Kidney tubule cell (primary cell): ENCODE measurements at places on chromosomes 2 and 18.
A peak's percentile ranks its signal among the peaks of the same experiment; 100 is the strongest.

- no peak for DNase-seq
These were observed 119.1 kb upstream of the RND3 start for GRCh38 chr2:150606380-150607060.

DNA sequence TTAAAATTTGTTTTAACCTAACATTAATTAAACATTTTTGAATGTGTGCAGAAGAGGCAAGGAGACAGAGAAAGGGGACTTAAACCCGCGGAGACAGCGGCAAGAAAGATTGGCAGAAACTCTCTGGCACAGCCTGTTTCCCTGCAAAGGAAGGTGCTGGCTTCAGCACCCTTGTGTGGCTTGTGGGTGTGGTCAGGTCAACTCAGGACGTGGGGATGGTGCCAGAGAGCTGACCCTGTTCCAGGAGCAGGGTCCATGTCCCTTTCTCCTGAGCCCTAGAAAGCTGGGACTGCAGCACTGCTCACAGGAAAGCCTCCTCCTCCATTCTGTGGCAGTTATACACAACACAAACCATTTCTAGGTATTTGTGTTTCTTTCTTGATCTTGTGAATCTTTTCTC lies 176.2 kb upstream of the ST6GAL2 start:
- DNase-seq: no peak

- DNase-seq: no peak
These were observed 6.0 kb downstream of the OSBPL6 start for GRCh38 chr2:178200331-178200730.

DNA sequence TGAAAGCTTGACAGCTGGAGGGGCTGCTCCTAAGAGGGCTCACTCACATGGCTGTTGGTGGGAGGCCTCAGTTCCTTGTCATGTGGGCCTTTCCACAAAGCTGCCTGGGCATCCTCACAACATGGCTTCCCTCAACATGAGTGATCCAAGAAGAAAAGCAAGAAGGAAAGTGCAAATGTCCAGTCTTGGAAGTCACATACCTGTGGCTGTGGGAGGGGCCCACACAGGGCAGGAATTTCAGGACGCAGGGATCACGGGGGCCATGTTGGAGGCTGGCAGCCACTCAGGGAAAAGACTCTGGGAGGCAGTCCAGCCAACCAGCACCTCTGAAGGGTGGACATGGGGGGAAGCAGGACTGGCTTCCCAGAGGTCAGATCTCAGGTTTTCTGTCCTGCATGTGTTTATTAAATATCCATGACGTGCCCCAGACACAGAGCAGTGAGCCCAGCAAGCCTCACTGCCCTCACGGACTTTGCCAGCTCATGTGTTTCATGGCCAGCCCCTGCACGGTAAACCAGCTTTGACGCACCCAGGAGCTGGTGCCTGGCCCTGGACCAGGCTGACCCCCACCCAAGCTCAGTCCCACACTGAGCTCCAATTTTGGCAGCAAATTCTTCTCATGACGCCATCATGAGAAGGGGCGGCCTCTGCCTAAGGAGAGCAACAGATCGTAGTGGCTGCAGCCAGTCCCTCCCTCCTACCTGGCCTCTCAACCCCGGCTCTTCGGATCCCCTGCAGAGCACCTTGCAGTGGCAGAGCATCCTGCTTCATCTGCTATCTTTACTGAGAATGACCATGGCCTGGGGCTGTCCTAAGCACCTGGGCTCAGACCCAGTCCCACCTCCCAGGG lies 34.7 kb upstream of the GPR17 start:
- no peak for DNase-seq

DNA sequence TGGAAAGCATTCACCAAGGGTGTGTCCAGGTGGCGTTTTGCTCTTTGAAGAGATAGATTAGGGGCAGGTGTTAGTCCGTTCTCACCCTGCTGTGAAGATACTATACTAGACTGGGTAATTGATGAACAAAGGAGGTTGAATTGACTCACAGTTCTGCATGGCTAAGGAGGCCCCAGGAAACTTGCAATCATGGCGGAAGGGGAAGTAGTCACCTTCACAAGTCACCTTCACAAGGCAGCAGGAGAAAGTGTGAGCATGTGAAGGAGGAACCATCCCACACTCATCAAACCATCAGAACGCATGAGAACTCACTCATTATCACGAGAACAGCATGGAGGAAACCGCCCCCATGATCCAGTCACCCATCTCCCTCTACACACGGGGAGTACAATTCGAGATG lies 135.7 kb upstream of the NFATC1 start:
- no peak for DNase-seq

- peak; percentile 40 for DNase-seq
These were observed 214.4 kb downstream of the GLI2 start for GRCh38 chr2:120949957-120950590.

- peak; percentile 28 for DNase-seq
These were observed 83.4 kb downstream of the ZFP36L2 start for GRCh38 chr2:43142921-43143438.

DNA sequence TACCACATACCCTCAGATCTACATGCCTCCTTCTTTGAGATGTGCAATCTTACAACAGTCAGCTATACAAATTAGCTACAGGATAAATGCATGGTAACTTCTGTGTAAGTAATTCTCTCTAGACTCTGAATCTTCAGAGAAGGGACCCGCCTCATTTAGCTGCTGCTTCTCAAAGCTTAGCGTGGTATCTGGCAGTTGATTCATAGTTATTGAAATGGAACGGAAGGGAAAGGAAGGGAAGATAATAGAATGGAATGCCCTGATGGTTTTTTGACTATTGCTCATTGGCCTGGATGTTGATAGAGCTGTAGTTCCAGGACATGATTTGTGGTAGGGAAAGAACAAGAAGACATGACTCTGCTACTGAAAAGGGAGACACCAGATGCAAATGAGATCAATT lies 498.1 kb upstream of the CRIM1 start:
- peak; percentile 37 for DNase-seq

GRCh38 chr2:113206251-113206650 lies 32.5 kb downstream of the PSD4 start:
- DNase-seq: no peak

DNA sequence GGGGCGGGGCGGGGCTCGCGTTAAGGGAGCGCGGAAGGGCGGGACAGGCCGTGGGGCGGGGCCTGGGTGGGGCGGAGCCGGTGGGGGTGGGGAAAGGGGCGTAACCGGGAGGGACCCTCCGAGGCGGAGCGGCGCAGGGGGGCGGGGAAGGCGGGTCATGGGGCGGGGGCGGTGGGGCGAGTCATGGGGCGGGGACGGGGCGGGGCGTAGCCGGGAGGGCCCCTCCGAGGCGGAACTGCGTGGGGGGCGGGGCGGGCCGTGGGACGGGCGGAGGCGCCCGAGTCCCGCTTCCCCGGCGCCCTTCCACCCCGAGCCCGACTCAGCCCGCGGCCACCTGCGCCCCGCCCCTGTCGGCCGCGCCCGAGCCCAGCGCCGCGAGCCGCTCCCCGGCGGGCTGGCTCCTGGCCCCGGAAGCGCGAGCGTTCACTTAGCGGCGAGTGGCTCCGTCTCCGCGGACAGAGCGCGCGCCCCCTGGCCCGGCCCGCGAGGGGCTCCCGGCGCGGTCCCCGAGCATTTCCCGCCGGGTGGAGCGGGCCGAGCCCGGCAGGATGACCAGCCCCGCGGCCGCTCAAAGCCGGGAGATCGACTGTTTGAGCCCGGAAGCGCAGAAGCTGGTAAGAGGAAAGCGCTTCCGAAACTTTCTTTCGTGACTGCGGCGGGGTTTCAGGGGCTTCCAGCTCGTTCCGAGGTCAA lies 64.7 kb downstream of the LRRFIP1 start:
- peak; percentile 89 for DNase-seq

DNA sequence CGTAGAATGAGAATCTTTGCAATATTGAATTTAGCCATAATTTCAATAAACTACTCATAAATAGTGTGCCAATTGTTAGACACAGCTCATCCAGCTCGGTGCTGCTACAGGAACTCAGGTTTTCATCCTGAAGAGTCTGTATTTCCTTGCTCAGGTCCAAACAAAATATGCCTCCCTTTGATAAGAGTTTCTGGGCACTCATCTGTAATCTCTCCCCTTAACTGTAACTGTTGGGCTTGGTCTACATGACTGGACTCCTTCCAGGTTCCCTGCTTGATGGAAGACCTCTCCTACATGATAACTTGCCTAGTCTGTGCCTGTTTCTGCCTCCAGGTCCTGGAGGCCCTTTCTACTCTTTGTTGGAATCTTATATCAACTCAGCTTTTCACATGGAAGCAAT lies 57.9 kb downstream of the GCA start:
- DNase-seq: no peak

DNA sequence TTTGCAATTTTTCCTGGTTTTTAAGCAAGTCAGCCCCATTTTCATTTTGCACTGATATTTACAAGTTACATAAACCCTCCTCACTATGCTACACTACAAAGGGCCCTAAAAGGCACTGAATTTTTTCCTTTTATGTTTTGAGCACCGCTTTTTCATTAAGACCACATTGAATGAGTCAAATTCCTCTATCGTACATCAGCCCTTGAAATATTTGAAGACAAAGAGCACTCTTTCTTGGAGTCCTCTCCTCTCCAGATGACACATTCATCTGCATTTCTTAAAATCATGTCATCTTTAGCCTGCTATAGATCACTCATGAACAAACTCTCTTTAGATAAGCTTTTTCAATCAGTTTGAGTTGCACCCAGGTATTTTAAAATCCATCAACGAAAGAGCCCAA lies 306.6 kb upstream of the SOX11 start:
- DNase-seq: no peak

DNA sequence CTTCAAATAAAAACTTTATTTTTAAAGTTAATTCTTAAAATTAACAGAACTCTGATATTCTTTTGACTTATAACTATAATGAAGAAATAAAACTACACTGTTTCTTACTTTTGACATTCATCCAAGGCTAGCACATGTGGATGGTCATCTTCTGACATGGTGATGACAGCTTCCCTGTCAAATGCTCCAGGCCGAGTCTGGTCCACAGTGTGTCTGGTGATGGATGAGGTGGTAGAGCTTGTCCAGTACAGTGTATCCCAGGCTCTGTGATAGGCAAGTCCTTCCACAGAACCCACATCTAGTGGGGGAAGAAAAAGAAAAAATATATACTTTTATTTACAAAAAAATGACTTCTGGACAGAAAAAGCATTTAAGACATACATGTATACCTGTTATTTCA lies 1529.5 kb downstream of the LRP1B start:
- no peak for DNase-seq
